GM12864 (cell line): ENCODE measurements at places on chromosomes 12 and 14.

- no peak for DNase-seq
Measured at GRCh38 chr12:124506145-124506831, 61.1 kb downstream of the NCOR2 start.

GRCh38 chr14:66248256-66248655, 237.9 kb upstream of the CCDC196 start:
- no peak for DNase-seq

- no peak for DNase-seq
Measured at GRCh38 chr14:67263499-67264149, 22.4 kb downstream of the PALS1 start.

- DNase-seq: no peak
Measured at GRCh38 chr12:99121546-99121945, 476.5 kb downstream of the APAF1 start.

- DNase-seq: no peak
Measured at GRCh38 chr12:72753571-72753970, 481.4 kb downstream of the TRHDE start.

DNA sequence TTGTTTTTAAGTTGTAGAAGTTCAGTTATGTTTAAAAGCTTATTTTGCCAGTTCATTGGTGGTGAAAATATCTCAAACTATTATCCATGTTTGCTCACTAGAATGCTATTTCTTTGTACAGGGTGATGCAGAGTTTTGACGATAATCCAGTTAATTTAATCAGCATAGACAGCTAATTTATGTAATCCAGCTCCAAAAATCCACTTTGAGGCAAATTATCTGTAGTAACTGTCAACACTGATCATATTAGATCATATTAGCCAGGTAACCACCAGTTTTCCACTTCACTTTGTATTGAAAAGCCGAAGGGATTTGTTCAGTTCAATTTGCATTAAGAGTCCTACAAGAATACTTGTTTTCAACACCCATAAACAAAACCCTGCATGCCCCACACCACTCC, 378.6 kb downstream of the PDZRN4 start:
- no peak for DNase-seq

- DNase-seq: no peak
Measured at GRCh38 chr12:108696111-108696995, 35.0 kb downstream of the CORO1C start.

DNA sequence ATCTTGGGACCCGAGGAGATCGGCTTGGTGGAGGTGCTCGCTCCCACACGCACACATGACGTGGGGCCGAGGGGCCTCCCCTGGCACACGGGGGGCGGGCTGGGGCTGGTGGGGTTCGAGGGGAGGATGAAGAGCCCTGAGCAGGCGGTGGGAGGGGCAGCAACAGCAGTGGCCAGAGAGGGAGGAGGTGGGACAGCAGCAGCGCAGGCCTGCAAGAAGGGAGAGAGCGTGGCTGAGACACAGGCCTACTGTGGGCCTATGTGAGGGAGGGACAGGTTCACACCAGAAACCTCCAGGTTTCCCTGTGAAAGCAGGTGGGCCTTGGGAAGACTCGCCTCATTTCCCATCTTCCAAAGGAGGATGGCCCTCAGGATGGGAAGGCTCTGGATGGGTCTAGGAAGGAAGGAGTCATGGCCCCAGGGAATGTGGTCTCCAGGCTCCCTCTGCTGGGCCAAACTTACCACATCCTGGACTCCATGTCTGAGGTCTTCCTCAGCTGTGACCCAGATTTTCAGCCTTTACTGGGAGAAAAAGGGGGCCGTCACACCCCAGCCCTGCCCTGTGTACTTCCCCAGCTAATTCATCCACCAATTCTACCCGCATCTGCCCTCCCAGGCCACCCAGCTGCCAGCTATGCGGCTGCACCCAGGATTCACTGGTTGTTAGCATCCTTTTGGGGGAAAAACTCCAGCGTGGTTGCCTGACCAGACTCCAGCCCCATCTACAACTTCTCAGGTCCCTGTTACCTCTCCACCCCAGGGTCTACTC, 2.8 kb downstream of the PIANP start:
- DNase-seq: no peak

GRCh38 chr14:39641224-39641623, 209.0 kb upstream of the FBXO33 start:
- no peak for DNase-seq

GRCh38 chr14:71363946-71364925, 457.0 kb downstream of the PCNX1 start:
- DNase-seq: no peak

- no peak for DNase-seq
Measured at GRCh38 chr12:3920351-3921150, 47.4 kb upstream of the PARP11 start.

DNA sequence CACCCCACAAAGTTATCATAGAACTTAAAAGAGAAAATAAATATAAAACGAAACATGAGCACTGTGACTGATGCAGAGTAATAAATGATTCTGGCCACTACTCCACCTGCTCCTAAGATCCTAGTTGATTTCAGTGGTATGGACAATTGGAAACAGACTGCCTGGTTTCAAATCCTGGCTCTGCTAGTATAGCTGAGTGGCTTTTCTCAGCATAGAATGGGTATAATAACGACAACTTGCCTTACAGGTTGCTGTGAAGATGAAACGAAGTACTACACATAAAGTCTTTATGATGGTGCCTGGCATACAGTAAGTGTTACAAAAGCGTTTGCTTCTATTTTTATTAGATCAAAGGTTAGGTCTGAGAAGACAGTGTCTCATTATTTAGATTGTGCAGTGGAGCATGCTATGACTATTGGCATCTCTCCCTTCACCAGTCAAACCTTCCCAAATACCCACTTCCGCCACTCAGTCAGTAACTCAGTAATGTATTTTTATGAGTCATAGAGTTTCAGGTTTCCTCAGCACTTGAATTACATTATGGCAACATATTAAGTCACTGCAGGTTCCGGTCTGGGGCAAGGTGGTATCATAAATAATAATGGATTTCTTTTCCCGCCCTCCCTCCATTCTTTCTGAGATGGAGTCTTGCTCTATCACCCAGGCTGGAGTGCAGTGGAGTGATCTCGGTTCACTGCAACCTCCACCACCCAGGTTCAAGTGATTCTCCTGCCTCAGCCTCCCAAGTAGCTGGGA, 29.7 kb upstream of the NR2C1 start:
- peak; percentile 72 for DNase-seq

GRCh38 chr14:34781242-34781641, 66.8 kb upstream of the CFL2 start:
- DNase-seq: no peak

DNA sequence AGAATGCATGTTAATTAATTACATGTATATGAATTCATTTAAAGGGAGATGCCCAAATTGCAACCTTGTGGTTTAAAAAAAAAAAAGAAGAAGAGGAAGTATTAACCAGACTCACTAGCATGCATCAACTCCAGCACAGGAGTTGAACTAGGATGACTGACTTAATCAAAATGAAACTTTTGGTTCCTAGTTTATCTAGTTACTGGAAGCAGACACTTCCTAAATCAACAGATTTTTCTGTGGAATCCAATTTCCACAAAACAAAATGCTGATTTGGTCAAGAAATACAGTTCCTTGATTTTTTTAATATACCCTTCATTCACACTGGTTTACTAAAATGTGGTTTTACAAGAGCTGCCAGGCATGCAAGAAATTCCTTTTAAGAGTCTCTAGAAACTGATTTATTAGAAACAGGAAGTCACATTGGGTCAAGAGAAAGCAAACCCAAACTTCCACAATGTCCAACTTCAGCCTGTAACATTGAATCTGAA, 41.6 kb downstream of the ITPR2 start:
- DNase-seq: no peak

GRCh38 chr12:102728506-102729242, 188.4 kb downstream of the PAH start:
- DNase-seq: peak; percentile 43

DNA sequence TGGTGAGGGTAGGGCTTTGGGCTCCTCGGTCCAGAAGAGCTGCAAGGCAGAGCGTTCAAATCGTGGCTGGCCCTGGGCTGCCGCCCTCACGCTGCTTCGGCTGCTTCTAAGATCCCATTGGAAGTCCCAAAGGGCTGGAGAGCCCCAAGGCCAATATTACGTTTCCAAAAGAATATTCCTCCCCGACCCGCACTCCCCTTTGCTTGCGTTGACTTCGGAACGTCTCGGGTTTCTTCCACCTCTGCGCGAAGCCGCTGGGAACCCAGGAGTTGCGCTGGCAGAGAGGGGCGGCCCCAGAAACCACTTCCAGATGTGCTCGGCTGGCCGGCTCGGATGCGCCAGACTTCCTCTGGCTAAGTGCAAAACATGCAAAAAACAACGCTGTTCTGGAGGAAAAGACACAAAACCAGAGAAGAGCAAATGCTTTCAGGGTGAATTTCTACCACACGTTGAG, at the start of gene GLT8D2:
Gene GLT8D2, minus strand, starts transcription at position 285 of the 454 bp plus-strand sequence. CDS start 30,539 bp downstream, outside the sequence.
- DNase-seq: no peak

DNA sequence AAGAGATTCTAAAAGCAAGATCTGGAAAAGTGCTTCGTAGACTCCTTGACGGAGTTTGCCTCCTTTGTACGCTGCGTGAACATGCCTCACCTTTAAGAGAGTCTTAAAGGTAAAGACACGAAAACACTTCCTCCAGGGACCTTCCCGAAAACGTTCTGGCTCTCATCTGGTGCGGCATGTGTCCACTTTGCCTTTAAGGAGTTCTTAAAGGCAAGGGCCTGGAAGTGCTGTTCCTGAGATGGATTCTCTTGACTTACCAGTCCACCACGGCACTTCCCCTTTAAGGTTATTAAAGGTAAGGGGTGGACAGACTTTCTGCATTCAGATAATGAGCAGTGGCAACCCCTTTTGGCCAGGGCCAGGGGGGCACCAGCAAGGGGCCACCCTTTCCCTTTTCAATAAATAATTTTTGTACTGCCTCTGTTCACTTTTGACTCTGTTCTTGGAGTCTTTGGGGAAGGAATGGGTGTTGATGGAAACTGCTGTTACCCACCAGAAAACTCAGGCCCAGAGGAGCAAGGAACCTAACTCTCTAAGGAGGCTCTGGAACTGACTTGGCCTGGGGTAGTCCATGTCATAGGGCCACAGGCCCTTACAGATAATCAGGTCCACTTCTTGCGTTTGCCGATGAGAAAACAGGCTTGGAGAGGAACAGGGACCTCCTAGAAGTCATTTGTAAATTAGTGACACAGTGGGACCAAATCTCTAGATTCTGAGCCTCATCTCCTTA, 4.4 kb downstream of the REM2 start:
- DNase-seq: peak; percentile 90

GRCh38 chr12:78371284-78371683, 493.3 kb upstream of the SYT1 start:
- no peak for DNase-seq

DNA sequence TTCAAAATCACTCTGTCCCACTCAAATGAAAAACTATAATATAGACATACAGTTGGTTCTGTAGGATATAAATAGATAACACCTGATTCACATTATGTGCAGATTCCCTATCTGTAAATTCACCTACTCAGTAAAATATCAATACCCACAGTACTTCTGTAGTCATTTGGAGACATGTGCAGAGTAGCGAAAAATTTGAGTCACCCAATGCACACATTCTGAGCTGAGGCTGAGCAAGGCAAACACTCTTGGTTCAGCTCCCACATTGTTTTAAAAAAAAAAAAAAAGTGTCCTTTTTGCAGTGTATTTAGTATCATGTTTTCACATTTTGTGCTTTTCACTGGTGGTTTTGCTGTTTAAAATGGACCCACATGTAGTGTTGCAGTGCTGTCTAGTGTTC, 27.3 kb upstream of the BBS10 start:
- DNase-seq: no peak

- DNase-seq: no peak
Measured at GRCh38 chr12:132289356-132290202, 39.8 kb downstream of the GALNT9 start.

DNA sequence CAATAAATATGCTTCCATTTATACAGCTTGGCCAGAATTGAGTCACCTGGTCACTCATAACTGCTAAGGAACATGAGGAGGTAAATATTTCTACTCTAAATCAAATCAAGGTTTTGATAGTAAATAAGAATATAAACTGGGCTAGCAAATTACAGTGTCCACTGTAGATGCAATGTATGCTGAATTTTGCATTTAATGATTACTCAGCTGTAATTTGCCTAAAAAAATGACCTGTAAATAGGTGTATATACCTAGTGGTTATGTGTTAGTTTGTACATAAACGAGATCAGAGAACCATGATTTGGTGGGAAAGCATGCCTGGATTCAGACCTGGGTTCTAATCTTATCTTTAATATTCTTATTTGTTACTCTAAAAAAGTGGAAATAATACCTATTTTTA, 76.6 kb upstream of the CNTN1 start:
- DNase-seq: no peak

DNA sequence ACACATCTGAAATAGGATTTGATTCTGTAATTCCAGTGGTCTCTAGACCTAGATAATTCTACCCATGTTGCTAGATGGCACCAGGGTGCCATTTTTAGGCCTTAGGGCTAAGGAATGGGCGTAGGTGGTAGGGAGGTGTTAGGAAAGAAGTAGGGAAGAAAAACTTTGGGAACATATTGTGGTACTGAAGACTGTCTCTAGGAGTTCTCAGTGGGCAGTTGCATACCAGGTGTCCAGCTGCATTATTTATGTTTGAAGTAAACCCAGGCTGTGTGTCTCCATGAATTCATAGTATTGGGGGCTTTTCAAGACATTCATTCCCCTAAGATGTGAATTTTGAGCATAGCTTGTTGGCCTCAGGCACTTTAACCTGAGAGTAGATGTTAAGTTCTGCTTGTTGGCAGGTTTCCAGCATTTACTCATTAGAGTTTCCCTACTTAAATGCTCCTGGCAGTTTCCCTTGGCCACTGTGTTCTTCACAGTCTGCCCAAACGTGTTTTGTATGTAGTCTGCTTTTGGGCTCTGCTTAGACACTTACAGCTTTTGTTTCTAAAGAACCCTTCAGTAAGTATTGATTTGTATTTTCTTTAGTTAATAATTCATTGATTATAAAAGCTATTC, 31.5 kb upstream of the CCT2 start:
- DNase-seq: no peak

DNA sequence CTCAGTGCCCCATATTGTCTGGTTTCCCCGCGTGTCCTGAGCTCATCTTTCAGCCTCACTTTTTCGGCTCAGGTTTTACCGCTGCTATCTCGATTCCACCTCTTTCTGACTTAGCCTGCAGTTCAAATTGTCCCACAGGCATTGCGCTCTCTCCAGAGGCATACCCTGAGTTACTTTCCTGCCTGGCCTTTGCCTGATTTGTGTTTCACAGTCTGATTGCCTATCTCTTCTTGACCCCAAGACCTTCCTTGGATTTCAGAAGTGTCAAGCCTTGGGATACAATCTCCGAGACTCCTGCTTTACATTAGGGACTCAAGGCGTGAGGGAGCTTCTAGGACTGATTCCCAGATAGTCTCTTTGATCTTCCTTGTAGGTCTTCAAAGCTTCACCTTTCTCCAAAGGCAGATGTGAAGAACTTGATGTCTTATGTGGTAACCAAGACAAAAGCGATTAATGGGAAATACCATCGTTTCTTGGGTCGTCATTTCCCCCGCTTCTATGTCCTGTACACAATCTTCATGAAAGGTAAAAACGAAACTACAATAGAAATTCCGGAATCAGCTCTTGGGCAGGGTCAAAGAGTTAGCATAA, 629 bp downstream of the LETMD1 start:
- DNase-seq: no peak

- DNase-seq: no peak
Measured at GRCh38 chr12:22014783-22015144, 31.3 kb upstream of the CMAS start.

GRCh38 chr14:93317875-93318807, 14.7 kb downstream of the BTBD7 start:
- DNase-seq: no peak
